ENCODE measurements at places on chromosomes 1 and 21.

- DNase-seq, result no peak
Observed at GRCh38 chr1:219439376-219439775, 173.5 kb downstream of the ZC3H11B start.

DNA sequence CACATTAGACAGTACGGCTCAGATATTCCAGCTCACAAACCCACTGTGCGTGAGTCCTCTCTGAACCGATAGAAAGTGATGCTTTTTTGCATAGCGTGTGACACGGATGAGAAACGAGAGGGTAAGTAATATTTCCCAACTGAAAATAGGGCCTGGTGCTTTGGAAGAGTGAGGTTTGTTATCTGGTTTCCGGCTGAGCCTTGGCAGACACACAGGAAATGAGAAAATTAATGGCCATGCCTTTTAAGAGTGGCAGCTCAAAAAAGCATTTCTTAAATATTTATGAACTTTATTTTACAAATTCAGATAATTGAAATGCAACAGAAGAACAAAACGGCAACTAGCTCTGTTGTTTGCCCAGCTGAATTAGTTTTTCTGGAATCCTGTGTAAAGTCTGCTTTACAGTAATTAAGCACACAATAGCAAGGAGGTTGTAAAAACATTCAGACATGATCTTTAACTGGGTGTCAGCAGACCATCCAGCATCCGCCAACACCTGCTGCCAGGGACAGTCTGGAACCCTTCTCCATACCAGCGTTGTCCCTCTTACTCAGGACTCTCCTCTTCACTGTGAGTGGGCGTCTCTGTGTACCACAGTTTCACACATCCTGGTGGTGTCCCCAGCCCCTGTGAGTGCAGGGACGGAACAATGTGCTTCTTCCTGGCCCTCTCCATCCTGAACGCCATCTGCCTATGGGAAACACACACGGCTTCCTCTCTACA is 155.4 kb downstream of the PGBD5 start:
- no peak for DNase-seq

DNA sequence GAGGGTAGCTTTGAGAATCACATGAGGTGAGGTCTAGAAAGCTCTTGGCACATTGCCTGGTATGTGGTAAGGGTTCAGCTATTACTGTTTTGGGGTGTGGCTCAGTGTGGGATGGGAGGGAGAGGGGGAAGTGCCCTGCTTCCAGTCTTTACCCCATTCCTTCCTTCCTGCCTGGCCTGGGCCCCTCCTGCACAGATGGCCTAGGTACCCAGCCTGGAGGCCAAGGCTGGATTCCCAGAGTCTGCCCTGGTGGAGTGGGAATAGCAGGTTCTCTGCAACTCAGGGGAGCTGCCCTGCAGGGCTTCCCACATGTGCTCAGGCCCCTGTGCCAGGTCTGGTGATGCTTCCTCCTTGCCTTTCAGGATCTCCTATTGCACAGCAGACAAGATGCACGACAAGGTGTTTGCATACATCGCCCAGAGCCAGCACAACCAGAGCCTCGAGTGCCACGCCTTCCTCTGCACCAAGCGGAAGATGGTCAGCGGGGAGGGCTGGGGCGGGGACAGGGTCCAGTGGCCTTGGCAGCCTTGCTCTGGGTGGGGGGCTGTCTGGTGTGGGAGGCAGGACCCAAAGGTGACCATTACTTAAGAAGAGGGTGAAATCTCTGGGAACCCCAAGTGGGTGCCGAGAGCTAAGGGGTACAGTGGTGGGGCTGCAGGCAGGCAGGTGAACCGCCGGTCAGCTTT is 13.5 kb downstream of the LDLRAP1 start:
- no peak for DNase-seq

GRCh38 chr1:29786791-29787732 is 550.7 kb downstream of the PTPRU start:
- no peak for DNase-seq

DNA sequence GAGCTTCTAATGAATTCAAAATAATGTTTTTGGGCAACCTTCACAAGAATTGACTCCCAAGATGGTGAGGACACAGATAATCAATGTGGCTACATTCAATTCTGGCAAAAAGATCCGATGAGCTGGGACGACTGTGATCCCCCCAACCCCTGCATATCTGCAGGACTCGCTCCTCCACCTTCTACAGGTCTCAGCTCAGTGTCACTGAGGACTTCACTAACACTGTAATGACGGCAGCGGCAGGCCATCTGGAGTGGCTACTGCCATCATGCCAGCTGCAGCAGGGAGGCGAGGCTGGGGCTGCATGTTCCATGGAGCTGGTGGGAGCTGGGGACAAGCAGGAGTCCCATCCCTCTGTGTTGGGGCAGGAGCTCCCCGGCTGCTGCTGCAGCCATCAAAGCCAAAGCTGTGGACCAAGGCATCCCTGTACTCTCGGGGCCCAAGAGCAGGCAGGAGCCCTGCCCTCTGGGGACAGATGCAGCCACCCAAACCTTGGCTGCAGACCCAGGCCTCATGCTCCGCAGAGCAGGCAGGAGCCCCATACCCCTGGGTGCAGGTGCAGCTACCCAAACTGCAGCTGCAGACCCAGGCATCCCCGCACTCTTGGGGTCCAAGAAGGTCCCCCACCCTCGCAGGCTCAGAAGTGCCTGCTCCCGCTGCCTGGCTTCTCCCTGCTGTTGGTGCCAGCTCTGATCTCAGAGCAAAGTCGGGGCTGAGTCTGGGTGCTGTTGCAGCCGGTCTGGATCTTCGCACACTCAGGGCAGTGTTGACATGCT is 12.2 kb upstream of the DHRS3 start:
- DNase-seq, result no peak

DNA sequence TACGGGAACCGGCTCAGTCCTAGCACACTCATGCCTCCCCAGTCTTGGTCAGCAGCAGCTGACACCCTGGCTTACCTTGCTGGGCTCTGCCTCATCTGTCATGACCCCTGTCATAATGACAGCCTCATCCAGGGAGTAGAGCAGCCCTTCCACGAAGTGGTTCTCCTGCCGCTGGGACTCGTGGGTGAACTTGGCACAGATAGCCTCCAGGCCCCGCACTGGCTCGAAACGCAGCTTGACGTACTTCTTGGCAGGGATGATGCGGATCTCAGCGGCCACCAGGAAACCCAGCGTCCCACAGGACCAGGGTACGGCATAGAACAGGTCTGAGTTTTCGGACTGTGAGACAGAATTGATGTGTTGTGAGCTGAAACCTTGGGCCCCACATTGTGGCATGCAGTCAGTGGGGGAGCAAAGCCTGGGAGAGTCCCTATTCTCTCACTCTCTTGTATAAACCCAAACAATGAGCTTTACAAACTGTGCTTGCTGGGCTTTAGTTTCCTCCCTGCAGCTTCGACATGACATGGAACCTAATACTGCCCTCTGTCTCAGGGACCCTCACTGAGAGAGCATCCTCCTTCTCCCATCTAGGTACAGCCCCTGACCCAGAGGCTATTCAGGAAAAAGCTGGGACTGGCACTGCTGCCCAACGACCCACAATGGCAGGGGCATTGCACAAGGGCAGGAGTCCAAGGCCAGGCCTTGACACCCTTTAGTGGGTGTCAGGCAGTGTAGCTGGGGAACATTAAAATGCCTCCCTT is 15.5 kb downstream of the DHCR24 start:
- no peak for DNase-seq

GRCh38 chr1:236338096-236338495 is 56.0 kb upstream of the EDARADD start:
- no peak for DNase-seq

DNA sequence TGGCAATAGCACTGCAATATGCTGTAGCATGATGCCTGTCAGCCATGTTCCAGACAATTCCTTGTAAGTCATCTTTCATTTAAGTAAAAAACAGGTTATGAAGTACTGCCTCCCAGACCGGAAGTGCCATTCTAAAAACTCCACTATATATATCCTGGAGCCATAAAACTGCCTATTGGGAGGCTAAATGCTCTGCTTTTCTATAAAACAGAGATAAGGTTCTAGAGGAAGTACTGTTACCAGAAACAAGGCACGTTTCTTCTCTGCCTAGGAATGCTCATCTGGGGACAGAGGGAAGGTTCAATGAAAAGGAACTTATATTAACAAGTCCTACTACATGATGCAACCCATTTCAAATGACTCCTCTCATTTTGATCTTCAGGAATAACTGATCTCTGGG is 66.8 kb downstream of the GPR137B start:
- no peak for DNase-seq

DNA sequence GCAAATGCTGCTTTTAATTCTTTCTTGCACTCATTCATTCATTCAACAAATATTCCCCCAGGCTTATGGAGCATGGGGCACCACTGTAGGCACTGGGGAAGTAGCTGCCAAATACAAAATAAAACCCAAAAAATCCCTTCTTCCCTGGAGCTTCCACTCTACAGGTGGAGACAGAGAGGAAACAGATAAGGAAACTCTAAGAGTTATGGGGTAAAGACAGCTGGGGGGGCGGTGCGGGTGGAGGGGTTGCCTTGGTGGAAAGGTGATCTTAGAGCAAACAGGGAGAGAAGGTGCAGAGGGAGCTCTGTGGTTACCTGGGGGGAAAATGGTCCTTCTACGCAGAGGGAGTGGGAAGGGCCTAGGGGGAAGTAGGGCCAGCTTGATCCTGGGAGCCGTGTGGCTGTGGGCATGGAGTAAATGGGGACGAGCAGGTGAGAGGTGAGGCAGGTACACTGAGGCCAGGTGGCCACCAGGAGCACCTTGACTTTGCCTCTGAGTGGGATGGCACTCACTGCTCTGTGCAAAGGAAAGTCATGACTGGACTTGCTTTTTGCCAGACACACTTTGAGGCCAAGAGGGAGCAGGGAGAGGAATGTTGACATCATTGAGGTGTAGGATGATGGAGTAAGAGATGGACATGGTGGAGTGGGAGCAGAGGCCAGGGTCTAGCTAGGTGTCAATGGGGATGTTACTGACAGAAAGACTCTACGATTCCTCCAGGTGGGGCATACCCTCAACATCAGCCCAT is 152.0 kb downstream of the ETS2 start:
- DNase-seq, result no peak

DNA sequence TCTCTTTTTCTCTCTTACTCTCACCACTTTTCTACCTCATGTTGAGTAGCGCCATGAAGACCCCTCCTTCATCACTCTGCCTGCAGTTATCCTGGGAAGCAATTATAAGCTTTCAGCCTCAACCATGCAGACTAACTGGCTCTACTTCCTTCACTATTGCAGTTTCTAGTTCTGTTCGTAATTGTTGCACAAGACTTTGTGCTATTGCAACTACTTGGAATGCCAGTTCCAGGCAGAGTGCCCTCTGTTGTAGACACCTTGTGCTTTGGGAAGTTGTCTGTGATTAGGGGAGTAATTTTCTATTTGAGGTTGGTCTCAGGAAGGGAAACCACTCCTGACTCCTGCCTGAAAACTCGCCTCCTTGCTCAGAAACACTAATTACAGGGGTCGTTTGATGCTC is 19.4 kb downstream of the PGM1 start:
- no peak for DNase-seq

- DNase-seq, result no peak
Observed at GRCh38 chr1:109989506-109990301, 5.1 kb downstream of the AHCYL1 start.

- no peak for DNase-seq
Observed at GRCh38 chr1:4590756-4591155, 63.7 kb upstream of the AJAP1 start.

- DNase-seq, result no peak
Observed at GRCh38 chr1:39139723-39140360, 64.7 kb upstream of the MACF1 start.

Data from progenitor cell of endocrine pancreas (in vitro differentiated cells).